CD4-positive, alpha-beta T cell treated with Interferon gamma for 1 hour (primary cell): ENCODE measurements at places on chromosomes 11 and 22.
A peak's percentile ranks its signal among the peaks of the same experiment; 100 is the strongest.

DNA sequence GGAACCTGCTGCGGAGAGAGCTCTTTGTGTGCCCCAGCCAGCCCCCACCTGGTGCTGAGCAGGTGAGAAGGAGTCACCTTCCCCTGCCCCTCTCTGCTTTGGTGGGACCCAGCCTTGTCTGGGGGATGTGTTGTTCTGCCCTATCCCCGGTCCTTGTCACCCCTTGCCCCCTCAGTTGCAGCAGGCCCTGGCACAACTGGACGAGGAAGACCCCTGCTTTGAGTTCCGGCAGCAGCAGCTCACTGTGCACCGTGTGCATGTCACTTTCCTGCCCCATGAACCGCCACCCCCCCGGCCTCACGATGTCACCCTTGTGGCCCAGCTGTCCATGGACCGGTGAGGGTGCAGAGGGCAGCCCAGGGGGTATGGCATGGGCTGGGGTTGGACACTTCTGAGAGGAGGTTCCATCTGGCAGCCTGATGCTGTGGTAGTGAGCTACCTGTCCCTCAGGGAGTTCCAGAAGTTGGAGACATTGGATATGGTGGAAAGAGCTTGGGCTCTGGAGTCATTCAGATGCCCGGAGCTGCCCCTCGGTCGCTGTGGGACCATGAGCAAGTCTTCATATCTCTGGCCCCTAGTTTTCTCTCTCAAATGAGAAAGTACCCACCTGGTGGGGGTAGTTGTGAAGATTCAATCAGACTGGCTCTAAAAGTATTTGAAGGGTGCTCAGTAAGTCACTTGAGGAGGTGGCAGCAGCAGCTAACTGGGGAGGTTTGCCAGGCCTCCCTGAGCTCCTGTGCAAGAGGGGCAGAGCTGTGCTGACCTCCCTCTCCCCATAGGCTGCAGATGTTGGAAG, 4.3 kb downstream of the LARGE2 start:
- DNase-seq, result no peak

GRCh38 chr11:34938611-34939010, 22.2 kb downstream of the PDHX start:
- no peak for DNase-seq

- peak; percentile 88 for DNase-seq
Measured at GRCh38 chr11:1852877-1853276, at the start of gene LSP1. TSS of gene LSP1 (plus strand) at chr11:1853084. CDS start at chr11:1853145, 61 bp downstream.

DNA sequence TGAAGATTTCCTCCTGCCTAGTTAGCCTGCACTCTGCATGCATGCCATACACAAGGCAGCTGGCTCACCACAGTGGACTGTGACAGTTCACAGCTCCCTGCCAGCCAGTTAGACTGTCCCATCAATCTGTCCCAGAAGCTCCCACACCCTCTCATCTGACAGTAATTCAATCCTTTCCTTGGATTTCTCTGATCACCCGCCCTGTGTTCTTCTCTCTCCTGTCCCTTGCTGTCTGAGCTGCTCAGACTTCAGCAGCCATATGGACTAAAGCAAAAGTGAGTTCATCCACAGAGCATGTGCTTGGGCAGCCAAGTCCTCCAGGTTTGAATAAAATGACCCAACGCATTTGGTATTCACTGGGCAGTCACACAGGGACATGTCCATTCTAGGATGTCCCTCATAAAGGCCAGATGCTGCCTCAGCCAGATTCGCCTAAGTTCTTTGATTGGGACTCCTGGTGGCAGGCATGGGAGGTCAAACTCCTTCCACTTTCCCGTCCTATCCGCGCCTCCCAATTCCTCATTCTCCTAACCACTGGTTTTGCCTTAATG, 54.5 kb upstream of the ZBTB44 start:
- no peak for DNase-seq

- peak; percentile 64 for DNase-seq
Measured at GRCh38 chr22:41524809-41525449, 19.3 kb downstream of the POLR3H start.

DNA sequence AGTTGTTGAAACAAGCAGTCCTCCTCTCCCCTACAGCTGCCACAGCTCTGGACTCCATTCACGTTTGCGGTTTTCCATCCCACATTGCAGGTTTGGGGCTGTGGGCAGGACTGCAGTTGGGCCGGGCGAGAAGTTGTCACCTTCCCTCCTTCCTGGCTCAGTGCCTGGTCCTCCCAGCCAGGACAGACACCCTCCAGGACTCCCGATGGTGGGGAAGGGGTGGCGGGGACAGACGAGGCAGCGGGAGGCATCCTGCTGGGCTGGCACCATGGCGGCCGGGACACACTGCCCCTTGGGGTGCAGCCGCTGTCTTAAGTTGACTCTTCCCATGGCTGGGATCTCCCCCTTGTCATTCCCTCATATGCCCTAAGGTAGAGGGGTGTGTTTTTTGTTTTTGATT, 615.2 kb downstream of the BRD1 start:
- DNase-seq, result no peak

DNA sequence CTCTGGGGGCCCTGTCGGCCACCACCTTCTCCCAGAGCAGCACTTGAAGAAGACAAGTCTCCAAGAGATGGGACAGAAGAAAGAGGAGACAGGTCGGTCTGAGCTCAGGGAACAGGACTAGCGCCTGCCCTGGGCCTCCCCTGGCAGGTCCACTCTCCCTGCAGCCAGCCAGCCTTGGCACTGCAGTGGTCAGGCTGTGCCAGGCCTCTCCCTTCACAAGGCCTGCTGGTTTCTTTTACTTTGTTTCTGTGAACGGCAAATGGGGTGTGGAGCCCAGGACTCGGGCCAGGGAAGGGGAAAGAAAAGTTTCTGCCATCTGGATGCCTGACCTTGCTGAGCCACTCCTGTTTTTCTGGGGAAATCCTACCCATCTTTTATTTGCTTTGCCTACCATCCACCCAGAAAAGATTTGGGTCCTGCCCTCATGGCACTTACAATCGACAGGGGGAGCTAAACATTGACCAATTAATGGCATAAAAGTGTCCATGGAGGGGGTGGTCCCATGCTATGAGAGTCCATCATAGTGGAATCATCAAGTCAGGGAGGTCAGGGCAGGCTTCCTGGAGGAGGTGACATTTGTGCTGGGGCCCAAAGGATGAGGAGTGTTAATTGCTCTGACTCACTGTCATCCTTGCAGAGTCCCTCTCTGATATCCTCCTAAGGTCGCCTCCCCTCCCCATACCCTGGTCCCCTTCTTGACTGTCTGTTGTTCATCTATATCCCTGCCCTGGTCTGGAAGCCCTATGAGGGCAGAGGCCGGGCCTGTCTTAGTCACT, 65.2 kb downstream of the NFAM1 start:
- DNase-seq, result no peak

- DNase-seq, result no peak
Measured at GRCh38 chr11:27213232-27213660, 149.8 kb downstream of the CCDC34 start.

DNA sequence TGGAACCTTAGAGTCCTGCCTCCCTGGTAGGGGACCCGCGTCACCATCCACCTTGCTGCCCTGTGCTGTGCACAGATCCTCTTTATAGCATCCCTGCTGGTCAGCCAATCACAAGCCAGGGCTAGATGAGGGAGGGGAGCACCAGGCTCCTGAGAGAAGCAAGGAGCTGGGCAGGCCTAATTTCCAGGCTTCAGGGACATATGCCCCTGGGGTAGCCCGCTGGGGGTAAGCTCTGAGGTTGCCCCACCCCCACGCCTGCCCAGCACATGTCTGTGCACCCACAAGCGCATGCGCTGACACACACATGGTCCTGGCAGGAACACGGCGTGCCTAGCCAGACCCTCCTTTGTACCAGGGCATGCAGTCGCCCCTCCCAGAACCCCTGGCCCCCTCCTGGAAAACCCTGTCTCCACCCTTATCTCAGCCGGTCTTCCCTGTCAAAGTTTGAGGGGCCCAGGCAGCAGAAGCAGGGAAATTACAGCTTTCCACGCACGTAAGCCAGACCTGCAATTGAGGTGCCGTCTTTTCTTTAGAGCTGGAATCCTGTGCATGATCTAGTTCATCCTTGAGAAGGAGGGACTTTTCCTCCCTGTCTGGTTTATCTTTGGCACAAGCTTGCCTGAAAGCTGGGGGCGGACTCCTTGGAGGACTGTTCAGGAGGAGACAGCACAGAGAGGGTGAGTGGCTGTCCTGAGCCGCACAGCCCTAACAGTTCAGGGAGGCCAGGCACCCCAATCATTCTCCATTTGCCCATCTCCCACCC, 2.1 kb downstream of the SSTR3 start:
- no peak for DNase-seq

DNA sequence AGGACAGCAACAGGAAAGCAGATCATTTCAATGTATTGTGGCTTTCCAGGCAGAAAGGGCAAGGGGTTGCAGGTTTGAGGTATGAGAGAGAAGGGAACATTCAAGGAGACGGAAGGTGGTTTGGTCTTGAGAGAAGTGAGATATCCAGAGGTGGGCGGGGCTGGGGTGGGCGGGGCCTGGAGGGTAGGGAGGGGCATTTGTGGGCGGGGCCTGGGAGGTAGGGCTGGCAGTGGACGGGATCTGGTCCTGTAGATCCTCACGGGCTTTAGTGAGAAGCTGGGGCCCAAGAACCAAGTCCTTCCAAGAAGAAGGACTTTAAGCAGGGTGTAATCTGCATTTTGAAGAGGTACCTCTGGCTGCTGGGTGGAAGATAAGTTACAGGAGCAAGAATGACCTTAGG, 199.2 kb downstream of the MN1 start:
- DNase-seq, result no peak

- no peak for DNase-seq
Measured at GRCh38 chr11:57111619-57112018, 70.1 kb upstream of the LRRC55 start.

DNA sequence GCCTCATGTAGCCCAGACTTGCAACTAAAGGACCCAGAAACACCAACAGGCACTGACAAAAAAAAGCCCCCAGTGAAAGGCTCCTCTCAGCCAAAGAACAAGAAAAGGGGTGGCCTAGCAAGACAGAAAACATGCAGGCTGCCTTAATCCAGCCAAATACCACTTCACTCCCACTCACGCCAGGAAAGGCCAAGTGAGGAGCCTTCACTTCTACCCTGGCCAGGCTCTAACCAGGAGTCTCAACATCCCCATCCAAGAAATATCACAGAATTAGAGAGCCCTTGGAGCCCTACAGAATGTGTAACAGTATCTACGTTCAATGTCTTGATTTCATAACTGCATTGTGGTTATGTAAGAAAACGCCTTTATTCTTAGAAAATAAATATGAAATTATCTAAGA, 149.0 kb downstream of the APOL5 start:
- no peak for DNase-seq

DNA sequence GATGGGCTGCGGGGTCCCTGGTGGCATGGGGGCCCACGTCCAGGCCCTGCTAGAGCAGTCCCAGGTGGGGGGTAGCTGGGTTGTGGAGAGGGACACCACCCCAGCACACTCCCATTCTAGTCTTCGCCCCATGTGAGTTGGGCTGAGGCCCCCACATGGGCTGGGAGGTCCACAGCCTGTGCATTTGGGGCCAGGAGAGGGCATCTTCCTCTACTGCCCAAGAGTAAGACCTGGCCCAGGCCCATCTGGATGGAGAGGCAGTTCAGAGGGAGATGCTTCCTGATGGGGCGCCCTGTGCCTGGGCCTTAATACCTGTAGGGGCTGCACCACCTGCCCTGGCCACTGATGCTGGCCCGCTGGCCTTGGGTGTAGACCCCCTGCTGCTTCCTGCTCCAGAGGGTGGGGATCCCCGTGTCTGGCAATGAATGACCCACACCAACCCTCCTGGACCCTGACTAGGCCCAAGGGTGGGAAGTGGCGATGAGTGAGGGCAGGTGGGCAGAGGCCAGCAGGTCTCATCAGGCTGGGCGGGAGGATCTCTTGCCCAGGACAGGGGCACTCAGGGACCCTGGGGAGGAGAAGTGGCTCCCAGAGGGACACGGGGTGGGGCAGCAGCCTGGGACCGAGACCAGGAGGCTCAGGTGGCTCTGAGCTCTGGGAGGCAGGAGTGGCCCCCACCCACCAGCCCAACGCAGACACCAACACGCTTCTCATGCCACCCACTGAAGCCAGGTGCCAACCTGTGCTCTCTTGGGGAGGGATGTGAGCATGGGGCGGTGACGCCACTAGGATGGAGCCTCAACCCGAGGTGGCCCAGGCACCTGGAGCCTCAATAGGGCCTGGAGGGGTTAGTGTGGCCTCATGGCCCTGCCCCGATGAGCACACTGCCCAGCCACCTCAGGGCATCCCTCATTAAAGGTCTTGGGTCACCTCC, 17.4 kb upstream of the GNB1L start:
- DNase-seq, result no peak

DNA sequence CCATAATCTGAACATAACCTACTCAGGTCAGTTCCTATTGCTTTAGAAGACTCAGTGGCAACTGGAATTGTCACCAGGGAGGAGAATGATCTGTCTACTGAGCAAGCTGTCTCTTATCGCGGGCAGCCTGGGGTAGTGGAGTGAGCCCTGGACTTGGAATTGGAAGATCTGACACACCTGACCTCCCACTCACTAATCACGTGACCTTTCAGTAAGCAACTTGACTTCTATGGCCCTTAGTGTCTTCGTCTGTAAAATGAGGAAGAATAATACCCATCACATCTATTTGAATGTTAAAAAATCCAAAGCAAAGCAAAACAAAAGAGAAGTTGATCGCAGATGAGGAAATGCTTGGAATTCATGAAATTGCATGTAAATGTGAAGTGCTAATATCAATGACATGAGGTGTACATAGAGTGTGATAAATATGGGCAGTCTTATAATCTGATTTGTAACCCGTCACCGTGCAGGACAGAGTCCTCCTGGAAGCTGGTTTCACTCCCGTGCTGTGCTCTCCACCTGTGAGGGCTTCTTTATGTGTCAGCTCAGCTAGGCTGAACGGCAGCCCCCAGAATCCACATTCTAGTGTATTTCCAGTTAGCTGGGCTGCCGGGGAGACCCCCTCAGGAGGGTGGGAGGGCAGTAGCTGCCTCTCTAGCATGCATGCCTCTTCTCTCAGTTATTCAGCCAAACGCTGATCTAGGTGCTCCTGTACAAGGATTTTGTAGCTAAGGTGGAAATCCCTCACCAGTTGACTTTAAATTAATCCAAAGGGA, 482.9 kb downstream of the OPCML start:
- DNase-seq, result no peak

DNA sequence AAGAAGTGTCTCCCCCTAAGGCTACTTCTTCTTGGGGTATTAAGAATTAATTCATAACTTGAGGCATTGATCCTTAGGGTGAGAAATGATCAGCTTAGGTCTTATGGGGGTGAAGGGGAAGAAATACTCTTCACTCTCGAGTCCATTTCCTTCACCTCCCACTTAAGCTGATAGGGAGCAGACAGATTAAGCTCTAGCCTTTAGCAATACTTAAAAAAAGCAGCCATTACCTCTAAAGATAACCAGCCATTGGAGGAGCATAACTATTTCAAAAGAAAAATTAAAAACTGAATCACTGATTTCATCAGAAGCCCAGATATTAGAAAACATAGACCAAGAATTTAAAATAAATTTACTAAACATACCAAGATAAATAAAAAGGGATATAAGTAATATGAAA, 60.5 kb downstream of the ENTHD1 start:
- DNase-seq, result no peak

GRCh38 chr11:105588001-105588400, 21.9 kb upstream of the GRIA4 start:
- DNase-seq, result no peak
